ENCODE measurements at places on chromosomes 7 and 10. TPM values are rescaled to one million over a fixed set of nuclear protein-coding genes. Genes with fewer than 3 reads are reported as not detected.
A peak's percentile ranks its signal among the peaks of the same experiment; 100 is the strongest.

- no peak for DNase-seq
Observed at GRCh38 chr10:110783509-110784107, 88.1 kb upstream of the PDCD4 start.

DNA sequence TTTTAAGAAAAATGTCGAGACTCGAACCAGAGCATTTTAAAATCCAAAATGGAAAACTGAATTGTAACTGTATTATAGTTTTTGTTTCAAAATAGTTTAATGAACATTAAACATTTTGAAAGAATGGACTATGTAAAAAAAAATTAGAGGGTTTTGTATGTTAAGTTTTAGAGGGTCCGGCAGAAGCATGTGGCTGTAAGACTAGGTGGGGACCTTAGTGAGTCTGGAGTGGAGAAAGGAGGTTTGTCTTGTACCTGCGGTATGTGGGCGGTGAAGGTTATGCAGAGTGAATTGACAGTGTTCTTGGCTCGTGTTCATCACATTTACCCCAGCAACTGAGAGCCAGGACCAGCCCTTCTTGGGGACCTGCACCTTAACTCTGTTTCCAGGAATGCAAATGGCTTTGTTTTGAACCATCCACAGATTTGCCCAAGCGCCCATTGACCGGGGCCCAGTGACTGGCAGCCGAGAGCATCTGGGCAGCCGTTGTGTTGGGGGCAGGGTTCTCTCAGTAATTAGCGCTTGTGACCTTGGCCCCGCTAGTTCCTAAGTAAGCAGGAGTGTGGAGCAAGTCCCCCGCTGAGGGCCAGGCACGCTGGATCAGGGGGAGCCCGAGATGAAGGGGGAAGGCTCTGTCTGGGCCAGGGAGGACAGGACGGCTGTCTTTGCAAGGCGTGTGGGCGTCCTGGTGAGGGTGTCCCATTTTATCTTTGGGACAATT is 1.4 kb upstream of the KLF6 start:
- DNase-seq, result peak; percentile 84

Gene NRAP
- not detected for total RNA-seq

DNA sequence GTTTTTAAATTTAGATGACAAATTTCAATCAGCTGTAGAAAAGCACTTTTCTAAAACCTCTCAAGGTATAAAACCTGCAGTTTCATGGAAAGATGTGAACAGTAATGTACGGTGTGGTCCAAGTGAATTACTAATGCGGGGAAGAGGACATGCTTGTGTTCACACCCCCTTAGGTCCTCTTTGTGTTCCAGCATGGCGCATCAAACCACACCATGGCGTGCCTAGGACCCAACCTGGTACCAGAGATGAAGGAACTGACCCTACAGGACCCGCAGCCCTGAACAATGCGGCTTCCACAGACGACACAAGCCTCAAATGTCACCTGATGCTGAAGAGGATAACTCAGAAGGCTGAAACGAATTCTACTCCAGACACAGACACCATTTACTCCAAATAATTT is 81.3 kb upstream of the GPR22 start:
- DNase-seq, result no peak

DNA sequence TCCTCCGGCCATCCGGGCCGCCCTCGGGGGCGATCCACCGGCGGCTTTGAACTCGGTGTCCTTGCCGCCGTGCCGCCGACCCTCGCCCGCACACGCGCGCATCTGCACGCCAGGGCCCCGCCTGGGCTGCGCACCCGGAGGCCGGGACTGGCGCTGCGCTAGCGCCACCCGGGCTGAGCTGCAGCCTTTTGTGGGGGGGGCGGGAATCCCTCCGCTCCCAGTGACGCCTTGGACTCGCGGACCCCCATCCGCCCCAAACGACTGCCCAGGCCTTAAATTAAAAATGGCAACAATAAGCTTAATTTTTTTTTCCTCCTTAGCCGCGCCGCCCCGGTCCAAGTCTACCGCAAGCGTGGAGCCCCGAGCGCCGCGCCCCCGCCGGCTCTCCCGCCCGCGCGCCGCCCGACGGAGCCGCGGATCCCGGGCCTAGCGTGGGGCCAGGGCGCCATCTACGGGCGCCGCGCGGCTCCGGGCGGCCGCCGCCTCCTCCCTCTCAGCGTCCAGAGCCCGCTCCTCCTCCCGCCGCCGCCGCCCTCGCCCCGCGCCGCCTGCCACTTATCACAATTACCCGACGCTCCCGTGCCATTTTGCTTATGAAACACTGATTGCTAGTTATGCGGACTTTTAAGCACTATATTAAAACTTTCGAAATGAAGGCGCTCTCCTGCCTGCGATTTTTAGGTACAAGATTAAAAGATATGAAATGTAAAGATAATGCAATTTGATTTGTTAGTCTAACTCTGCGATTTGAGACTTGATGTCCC is 7.5 kb upstream of the EBF3 start:
- peak; percentile 85 for DNase-seq

DNA sequence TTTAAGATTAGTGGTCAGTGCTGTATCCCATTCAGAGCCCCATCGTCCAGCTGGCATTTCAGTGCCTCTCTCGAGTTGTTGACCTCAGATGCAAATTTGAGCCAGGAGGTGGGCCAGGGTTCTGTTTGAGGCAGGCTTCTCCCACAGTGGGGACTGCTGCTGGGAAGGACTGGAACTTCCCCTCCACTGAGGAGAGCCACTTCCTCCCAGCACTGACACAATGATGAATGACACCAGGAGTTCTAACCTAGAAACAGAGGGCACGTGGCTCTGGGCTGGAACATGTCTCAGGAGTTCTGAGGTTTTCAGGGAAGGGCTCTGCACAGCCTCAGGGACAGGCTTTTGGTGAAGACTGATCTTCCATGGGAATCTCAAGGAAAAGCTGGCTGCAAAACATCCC is 18.3 kb upstream of the BTBD16 start:
- no peak for DNase-seq

DNA sequence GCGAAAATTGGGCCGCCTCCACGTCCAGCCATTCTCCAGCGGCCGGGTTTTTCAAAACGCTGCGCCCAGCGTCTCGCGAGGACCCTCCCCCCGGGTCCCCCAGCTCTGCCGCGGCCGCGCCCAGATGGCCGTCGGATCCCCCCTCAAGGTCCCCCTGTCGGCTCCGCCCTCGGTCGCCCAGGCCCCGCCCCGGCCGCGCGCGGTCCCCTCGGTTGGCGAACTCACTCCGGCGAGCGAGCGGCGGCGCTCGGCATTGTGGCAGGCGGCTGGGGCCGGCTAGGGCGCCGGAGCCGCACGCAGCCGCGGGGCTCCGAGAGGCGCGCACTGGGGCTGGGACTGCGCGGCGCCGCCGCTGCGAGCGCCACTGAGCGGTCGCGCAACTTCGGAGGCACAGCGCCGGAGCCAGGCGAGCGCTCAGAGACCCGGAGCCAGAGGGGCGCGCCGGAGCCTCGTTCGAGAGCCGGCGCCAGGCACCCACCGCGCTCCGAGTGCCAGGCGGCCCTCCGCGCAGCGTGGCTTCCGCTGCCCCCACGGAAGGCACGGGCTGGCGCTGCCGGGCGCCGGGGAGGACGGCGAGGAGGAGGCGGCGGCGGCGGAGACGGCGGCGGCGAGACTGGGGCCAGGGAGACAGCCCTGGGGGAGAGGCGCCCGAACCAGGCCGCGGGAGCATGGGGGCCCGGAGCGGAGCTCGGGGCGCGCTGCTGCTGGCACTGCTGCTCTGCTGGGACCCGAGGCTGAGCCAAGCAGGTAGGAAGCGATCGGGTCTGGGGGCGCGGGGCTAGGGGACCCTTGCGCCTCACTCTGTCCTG is at the start of gene UNC5B:
UNC5B (plus strand) TSS at position 253 of the 809 bp plus-strand sequence; CDS start at position 669, 416 bp downstream.
- peak; percentile 91 for DNase-seq

GRCh38 chr7:30018451-30018850 is 8.1 kb downstream of the FKBP14 start:
- DNase-seq, result no peak

- no peak for DNase-seq
Observed at GRCh38 chr7:129494041-129494440, 8.3 kb upstream of the SMKR1 start.

- DNase-seq, result peak; percentile 35
Observed at GRCh38 chr7:157136372-157136771, 2.4 kb upstream of the UBE3C start.

- DNase-seq, result no peak
Observed at GRCh38 chr10:60353519-60354258, 36.0 kb downstream of the ANK3 start.

Gene RELN
- total RNA-seq, result 0.19 TPM

DNA sequence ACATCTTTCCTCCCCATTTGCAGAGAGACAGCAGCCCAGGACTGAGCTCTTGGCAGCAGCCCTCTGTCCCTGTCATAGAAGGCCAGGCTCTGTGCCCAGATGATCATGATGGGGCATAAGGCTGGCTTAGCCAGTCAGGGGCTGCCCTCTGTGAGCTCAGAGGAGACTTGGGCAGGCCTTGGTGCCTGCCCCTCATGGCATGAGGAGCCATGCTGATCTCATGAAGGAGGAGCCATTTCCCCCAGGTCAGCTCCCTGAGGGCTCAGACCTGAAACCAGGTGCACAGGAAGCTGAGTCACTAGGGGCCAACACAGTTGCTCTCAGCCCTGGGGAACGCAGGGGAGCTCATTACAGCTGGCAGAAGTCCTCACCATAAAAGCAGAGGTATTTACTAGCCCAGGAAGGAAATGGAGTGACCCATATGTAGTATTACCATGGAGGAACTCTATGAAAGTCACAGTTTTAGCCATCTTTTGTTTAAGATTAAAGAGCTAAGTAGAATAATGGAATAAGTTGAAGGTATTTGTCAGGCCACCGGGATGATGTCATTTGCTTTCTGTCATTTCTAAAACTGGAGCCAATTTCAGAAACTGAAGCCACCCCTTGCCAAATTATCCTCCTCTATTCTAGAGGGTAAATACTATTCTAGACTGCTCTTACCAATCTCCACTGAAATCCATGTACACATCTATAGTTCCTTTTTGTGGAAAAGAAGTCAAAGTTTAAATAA is 362.4 kb upstream of the ZNF32 start:
- no peak for DNase-seq

DNA sequence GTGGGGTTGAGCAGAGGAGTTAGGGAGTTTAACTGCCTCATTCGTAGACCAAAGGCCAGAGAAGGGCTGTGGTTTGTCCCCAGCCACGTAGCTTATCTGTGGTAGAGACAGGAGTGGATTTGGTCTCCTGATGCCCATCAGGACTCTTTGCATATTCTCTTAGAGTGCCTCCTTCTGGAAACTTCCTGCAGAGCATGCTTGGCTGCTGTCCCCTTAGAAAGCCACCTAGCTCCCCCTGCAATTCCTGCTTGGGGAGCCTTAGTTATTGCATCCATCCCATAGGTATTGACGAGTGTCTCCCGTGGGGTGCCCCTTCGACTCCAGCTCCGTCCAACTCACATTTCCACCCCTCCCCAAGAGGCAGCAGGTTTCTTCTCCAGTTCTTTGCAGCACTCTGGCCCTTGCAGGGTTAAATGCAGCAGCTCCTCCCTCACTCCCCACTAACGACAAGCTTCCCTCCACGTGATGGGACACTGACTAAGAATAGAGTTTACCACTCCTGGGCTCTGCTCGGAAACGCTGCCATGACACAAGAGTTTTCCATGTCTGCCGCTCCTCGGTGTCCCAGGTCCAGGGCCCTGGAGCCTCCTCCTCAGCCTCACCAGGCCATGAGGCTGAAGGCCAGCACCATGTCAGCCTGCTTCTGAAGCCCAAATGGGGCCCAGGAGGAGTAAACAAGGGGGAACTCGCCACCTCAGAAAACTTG is 147.8 kb upstream of the UNC5B start:
- DNase-seq, result peak; percentile 43

- no peak for DNase-seq
Observed at GRCh38 chr10:85826377-85826776, 540.2 kb downstream of the GRID1 start.

DNA sequence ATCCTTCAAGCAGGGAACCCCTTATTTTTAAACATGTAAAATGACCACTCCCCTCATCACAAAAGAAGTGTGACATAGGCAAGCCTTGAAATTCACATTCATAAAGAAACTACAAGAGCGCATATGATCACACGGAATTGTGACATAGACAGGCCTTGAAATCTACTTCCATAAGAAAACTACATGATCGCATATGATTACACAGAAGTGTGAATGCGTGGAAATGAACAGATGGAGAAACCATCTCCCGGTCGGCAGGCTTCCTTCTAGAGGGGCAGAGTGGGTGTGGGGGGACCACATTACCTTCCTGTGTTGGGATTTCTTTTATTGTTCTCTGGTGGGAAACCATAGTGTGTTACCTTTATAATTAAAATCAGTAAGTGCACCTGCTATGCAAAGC is 285.1 kb upstream of the ADARB2 start:
- DNase-seq, result no peak

DNA sequence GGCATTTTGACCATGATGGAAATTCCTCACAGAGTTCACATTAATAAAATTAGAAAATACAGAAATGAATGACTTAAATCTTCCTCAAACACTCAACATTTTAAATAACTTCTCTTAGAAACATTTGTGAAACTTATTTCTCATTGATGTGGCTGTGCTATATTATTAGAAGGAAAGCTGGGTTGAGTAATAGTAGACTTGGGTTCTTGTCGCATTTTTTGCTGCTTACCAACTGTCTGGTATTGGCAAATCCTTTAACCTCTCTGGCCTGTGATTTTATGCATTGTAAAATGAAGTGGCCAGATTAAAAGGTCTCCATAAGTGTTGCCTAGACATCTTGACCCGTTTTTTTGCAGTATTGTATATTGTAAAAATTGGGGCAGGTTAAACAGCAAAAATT is 66.5 kb downstream of the VPS50 start:
- DNase-seq, result no peak

Gene CEP55
- total RNA-seq, result 15.0 TPM

GRCh38 chr10:5254488-5254887 is 57.9 kb downstream of the AKR1C4 start:
- no peak for DNase-seq

GRCh38 chr7:116897661-116898060 is 35.3 kb downstream of the CAPZA2 start:
- DNase-seq, result no peak

Gene MYL10
- total RNA-seq, result not detected

- DNase-seq, result no peak
Observed at GRCh38 chr7:144158861-144159260, 24.4 kb upstream of the CTAGE4 start.

DNA sequence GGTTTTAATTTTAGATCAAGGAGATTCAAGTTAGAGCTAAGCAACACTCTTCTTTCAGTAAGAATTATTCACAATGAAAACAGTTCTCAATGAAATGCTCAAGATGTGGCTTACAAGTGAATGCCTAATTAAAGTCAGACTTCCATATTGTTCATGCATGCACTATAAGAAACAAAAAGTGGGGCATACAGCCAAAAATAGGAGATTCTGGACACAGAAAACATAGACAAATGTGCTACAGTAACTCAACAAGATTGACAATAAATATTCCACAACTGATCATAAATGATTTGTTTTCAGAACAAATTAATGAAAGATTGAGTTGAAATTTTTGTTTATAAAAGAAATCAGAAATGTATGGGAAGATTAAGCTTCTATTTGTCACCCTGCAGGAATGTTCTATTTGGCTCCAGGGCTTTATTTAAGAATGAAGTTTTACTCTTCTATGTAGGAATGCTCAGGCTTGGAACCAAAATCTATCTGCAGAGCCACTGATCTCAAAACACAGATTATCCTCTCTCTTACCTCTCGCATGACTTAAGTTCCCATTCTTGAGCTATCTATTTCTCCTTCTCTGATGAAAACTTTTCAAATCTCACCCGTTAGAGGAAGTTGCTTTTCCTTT is 89.0 kb upstream of the PIP4K2A start:
- no peak for DNase-seq

- DNase-seq, result no peak
Observed at GRCh38 chr10:33616956-33617355, 282.5 kb upstream of the NRP1 start.

Data from GM23338 (cell line).